ENCODE measurements at places on chromosomes 12 and 14.

DNA sequence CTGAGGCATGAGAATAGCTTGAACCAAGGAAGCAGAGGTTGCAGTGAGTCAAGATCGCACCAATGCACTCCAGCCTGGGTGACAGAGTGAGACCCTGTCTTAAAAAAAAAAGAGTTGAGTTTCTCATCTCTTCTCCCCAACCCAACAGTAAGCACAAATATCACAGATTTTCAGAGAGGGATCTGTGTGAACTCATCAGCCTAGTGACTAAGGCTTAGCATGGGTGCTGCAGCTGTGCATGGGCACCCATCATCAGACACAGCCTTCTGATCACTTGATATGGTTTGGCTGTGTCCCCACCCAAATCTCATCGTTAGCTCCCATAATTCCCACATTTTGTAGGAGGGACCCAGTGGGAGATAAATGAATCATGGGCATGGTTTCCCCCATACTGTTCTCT is 298.9 kb downstream of the PCNX1 start:
- no peak for DNase-seq

DNA sequence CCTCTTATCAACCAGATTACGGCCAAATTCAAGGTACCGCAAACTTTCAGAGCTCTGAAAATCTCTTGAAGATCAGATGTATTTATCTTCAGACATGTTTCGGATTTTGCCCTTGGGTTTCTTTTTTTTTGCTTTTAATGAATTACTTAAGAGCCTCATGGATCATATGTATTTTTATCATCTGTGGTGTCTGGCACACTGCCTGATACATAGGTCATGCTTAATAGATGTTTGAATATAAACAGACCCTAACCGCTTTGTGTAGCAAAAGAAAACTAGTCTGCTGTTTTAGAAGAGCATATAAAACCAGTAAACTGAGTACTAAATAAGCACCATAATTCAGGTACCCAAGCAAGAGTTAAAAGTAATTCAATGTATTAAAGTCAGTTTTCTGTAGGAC is 20.1 kb upstream of the TBK1 start:
- no peak for DNase-seq

DNA sequence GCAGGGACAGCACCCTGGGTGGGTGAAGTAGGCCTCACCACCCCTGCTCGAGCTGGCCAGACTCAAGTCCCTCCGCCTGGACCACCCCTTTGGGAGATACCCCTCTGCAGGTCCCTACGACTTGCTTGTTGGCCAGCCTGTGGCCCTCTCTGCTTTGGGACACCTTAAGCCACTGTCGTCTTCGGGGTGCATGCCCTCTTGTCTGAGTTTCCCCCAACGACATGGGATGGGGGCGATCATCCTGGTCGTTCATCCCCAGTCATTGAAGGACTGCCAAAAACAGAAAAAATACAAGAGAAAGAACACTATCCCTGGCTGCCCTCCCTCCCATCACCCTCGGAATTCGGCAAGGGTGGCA is 151.1 kb downstream of the DPF3 start:
- no peak for DNase-seq

DNA sequence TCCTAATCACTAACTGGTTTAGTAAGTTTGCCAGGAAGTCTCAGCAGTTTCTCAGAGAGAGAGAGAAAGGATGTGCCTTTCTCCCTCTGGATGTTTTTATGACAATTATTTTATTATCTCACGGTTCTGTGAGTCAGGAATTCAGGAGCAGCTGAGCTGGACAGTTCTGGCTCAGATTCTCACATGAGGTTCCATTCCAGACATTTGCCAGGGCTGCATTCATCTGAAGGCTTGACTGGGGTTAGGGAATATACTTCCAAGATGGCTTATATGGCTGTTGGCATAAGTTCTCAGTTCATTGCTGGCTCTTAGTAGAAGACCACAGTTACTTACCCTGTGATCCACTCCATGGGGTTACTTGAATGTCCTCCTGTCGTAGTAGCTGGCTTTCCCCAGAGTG is 101.2 kb upstream of the ATF7IP start:
- no peak for DNase-seq

GRCh38 chr12:109678719-109679118 is 34.9 kb upstream of the FAM222A start:
- no peak for DNase-seq

DNA sequence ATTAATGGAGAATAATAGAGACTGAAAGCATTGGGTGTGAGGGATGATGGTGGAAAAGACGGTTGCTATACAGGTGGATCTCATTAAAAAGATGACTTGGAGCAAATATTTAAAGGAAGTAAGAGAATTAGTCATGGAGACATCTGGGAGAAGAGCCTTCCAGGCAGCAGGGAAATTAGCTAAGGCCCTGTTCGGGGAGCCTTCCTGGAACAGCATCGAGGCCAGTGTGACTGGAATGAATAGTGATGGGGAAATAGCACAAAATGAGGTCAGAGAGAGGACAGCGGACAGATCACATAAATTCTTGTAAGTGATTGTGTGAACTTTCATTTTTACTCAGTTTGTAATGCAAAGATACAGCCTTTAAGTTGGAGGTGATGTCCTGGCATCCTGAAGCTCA is 842.3 kb downstream of the SLC6A15 start:
- no peak for DNase-seq

DNA sequence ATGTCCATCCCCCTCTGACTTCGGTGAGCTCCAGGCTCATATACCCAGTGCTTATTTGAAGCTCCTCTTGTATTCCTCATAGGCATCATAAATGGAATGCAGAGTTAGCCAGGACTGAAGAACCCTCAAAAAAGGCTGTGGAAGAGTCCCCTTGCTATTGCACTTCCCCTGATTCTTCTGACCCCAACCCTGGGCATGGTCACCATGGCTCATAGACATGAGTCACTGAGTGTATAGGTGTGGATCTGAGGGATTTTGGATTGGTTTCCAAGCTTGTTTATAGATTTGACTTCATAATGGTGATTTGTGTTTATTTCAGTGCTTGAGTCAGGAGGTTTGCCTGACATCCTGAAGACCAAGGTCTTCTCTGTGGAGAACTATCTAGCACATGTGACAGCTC is 98.4 kb upstream of the SLC38A2 start:
- no peak for DNase-seq

DNA sequence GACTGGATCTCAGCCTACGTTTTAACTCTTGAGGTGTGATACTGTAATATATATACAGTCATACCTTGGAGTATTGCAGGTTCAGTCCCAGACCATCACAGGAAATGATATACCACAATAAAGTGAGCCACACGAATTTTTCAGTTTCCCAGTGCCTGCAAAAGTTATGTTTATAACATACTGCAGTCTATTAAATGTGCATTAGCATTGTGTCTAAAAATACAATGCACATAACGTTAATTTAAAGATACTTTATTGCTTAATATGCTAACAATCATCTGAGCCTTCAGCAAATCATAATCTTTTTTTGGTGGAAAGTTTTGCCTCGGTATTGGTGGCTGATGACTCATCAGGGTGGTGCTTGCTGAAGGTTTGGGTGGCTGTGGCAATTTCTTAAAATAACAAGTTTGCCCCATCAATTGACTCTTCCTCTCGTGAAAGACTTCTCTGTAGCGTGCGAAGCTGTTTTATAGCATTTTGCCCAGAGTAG is 18.9 kb downstream of the PYROXD1 start:
- DNase-seq = no peak

Measured in A549 (cell line).